Large intestine (tissue), 12 donors: ENCODE measurements at places on chromosomes 7 and 10. TPM values are rescaled to one million over a fixed set of nuclear protein-coding genes. Genes with fewer than 3 reads are reported as not detected.

SHTN1 gene
- 37.2 TPM for polyA plus RNA-seq

CYP3A7 gene
- polyA plus RNA-seq, result 1.8 TPM

GRCh38 chr10:80412486-80412885 is 4.1 kb downstream of the PRXL2A start:
- DNase-seq, result no peak

DNA sequence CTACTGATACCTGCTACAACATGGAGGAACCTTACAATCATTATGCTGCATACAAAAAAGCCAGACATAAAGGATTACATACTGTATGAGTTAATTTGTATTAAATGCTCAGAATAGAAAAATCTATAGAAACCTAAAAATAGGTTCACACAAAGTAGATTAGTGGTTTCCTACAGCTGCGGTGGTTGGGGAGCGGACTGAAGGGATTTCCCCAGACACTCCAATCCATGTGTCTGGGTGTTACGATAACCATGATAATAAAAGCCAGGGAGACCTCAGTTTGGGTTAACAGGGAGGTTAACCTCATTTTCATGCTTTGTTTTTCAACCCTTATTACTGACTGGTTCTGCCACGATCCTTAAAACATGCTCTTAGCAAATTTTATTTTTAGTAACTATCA is 355.9 kb downstream of the KCNMA1 start:
- DNase-seq, result no peak

GRCh38 chr10:61847087-61847486 is 54.4 kb upstream of the ARID5B start:
- no peak for DNase-seq

- DNase-seq, result peak; percentile 42
Observed at GRCh38 chr10:77428691-77429395, 208.8 kb downstream of the KCNMA1 start.

GRCh38 chr7:30976381-30976780 is 12.6 kb downstream of the GHRHR start:
- no peak for DNase-seq

DNA sequence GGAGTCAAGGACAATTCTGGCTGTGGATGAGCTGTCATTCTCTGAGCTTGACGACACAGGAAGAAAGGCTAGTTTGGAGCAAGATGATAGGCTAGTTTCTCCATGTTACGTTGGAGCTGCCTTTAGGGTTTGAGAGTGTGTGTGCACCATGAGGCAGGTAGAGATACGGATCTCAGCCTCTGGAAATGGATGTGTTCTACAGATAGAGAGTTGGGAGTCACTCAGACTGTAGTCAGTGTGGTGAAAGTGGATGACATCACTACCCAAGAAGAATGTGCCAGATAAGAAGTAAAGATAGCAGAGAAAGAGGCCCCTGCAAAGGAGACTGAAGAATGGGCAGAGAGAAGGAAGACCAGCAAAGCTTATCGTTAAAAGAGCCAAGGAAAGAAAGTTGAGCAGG is 42.4 kb downstream of the PNLIPRP3 start:
- no peak for DNase-seq
